Foreskin fibroblast (primary cell): ENCODE measurements at places on chromosomes 2 and 18.

GRCh38 chr18:79855147-79855933, 57.6 kb downstream of the KCNG2 start:
- no peak for DNase-seq

GRCh38 chr18:72834731-72835130, 33.1 kb downstream of the NETO1 start:
- no peak for DNase-seq

- no peak for DNase-seq
These were observed 29.3 kb downstream of the CD8B2 start for GRCh38 chr2:106516436-106516835.

- DNase-seq = no peak
These were observed 45.3 kb downstream of the CHRNA1 start for GRCh38 chr2:174719016-174719415.

GRCh38 chr2:105438104-105438929, 39.5 kb upstream of the FHL2 start:
- DNase-seq = peak; percentile 20

DNA sequence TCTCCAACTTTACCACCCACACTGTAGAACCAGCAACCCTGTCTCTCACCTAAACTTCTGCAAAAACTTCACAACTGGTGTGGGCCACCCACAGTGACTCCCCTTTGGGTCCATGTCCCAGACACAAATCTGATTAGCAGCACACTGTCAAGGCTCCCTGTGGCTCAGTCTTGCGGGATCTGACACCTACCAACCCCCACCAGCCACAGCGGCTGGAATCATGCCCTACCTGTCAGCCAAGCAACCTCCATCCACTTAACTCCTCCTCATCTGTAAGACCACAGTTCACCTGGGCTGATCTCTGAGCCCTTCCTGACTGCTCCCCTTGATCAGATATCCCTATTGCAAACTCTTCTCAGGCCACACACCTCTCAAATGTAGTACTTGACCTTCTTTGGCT, 14.6 kb downstream of the TCF4 start:
- DNase-seq = no peak

GRCh38 chr2:24920098-24920808, at the start of gene ADCY3:
ADCY3 (minus strand) TSS chr2:24920237; CDS start chr2:24918987, 1,250 bp downstream.
- peak; percentile 59 for DNase-seq

- no peak for DNase-seq
These were observed 78.2 kb downstream of the GBX2 start for GRCh38 chr2:236090027-236090382.

- DNase-seq = no peak
These were observed 215.3 kb downstream of the SEPTIN10 start for GRCh38 chr2:109398366-109399015.

DNA sequence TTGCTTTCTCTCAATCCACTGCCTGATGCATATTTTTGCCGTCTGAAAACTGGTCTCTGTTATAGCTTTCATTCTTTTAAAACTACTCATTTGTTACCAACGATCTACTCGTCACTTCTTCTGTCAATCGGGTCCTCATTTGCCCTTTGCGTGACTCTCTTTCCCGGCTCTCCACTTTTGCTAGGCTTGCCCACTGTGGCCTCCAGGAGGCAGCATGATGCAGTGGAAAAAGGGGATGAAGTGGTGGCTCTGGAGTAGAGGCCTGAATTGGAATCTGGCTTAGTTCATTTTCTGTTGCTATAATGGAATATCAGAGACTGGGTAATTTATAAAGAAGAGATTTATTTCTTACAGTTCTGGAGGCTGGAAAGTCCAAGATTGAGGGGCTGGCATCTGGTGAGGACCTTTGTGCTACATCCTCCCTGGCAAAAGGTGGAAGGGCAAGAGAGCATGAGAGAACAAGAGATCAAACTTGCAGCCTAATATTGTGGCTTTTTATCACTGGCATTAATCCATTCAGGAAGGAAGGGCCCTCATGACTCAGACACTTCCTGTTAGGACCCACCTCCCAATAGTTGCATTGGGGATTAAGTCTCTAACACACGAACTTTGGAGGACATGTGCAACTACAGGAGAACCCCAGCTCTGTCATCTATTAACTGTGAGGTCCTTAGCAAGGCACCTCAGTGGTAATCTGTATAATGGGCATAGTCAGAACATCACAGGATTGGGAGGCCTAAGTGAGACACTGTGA, 15.4 kb downstream of the GDF7 start:
- DNase-seq = no peak

DNA sequence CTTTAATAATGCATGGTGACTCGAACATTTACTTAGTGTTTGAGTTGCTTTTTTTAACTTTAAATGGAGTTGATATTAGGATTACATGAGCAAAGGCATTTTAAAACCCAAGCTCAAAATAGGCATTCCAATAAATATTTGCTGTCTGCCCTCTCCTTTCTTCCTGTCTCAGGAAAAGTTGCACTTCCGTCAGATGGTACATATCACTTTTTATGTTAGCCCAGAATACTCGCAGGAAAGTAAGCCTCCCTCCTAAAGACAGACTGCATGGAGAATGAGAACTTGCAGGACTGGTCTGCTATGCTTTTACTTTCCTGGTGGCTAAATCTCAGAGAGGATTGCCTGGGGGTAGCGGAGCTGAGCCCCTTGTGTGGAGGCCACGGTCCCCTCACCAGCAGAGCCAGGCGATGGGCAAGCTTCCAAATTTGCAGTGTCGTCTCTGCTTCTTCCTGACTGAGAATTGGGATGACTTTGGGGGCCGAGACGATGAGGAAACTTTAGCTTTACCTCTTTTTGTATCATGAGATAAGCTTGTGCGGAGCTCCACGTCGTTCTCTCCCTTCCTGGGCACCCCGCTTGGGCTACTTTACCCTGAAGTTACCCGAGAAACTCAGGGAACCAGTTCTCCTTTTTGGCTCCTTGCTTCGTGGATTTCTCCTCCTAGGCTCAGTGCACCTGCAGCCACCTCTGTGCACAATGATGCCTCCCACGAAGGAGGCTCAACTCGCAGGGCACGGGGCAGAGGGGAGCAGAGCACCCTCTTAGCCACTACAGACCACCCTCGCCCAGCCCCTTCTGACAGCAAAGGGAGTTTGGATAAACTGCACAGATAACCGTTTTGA, 223.3 kb downstream of the SH3RF3 start:
- DNase-seq = no peak

GRCh38 chr2:66436581-66437001, 1.7 kb downstream of the MEIS1 start:
- DNase-seq = no peak

GRCh38 chr2:3523551-3524041, 4.3 kb upstream of the ADI1 start:
- DNase-seq = peak; percentile 62

DNA sequence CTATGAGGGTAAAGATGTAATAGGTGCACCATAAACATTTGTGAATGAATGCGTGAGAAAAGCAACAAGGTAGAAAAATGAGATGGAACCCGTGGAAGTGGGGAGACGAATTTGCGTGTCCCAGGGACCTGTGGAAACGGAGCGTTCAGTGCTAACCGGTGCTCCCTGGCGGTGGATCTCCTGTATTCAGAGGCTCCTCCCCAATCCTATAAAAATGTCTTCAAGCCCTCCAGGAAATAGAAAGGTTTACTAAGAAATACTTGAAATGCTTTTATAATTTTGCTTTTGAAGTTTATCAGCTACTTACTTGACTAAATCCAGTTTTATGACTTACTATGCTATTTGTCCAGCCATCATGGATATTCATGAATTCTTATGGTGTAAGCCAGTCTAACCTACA, 62.8 kb upstream of the RBM44 start:
- no peak for DNase-seq

DNA sequence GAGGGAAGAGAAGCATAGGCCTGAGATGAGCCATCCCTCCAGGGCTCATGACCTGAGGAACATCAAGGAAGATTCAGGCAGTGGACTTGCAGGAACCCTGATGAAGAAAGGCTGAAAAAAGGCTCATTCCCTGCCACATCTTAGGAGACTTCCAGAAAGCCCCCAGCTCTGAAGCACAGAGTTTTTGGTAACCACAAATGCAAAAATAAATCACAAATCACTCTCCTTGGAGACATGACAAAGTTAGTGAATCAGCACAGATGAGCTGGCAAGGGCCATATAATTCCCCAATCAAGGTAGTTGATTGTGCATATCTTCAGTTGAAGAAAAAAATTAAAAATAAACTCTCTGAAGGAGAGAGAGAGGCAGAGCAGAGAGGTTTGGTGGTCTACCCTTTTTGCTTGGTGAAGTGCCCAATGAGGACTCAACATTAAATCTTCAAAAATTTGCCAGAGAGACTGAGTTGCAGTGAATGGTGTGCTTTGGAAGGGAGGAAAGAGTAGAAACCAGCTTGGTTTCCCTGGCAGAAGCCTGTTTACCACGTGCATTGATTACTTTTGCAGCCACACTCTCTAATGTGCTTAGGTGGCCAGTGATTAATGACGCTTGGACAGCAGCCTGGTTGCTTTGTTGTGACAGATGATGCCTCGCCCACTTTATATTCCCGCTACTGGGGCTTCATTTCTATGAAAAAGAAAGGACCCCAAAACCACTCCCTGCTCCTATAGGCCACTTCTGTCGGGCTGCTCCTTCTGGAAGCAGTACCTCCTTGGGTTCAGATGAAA, 257.4 kb upstream of the SLC14A2 start:
- DNase-seq = no peak

- no peak for DNase-seq
These were observed 95.1 kb downstream of the SMAD7 start for GRCh38 chr18:48855422-48856377.

GRCh38 chr2:1655461-1655860, 88.9 kb downstream of the PXDN start:
- DNase-seq = no peak

GRCh38 chr2:42804338-42804737, 12.0 kb upstream of the HAAO start:
- peak; percentile 80 for DNase-seq

DNA sequence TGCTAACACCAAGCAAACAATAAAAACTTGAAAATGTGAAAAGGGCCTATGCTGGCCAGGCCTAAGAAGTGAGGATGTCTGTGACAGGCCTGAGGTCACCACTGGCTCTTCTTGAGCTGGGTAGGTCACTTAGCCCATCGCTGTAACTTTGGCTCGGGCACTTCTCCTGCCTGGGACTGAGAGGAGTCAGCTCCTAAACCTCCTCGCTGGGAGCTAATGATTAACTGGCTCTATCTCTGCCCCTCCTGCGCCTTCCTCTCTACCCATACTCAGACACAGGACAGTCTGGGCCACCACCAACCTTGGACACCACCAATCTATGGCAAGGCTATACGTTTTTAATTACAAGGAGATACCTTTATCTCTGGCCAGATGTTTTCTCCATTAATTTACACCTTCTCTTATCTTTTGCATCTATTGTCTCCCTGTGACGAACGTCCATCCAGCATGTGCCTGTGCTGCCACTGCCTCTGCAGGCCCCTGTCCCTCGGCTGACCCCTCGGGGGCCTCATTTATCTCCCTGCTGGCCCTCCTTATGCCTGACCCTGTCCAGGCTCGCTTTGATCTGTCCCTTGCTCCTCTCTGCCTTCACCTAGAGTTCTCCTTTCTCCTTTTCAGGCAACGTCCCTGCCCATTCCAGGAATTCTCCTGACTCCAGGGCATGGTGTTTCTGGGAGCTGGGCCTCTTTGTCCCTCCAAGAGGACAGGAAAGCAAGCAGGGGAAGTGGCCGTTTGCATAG, 149.1 kb upstream of the GATA6 start:
- no peak for DNase-seq

DNA sequence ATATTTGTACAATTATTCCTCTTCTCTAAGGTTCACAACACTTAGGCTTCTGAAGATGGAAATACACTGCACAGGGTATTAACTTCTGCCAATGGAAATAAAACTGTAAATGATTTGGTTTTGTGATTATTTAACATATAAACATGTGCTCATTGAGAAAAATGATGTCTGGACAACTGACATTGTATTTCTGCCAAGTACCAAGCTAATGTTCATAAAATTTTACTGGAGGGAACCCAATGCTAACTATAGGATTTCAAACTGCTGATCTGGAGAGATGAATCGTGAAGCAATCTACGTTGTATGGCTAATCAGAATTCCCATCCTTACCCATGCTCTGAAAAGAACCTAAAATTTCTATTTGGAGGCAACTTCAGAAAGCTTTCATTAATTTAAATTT, 279.7 kb downstream of the NRXN1 start:
- DNase-seq = no peak

- no peak for DNase-seq
These were observed 2.6 kb upstream of the ZFP36L2 start for GRCh38 chr2:43228756-43229659.

- no peak for DNase-seq
These were observed 79.5 kb upstream of the CTDP1 start for GRCh38 chr18:79600141-79600540.

GRCh38 chr18:59451963-59452362, 92.9 kb upstream of the LMAN1 start:
- no peak for DNase-seq

- DNase-seq = peak; percentile 59
These were observed 11.0 kb downstream of the CYP1B1 start for GRCh38 chr2:38064801-38065501.

DNA sequence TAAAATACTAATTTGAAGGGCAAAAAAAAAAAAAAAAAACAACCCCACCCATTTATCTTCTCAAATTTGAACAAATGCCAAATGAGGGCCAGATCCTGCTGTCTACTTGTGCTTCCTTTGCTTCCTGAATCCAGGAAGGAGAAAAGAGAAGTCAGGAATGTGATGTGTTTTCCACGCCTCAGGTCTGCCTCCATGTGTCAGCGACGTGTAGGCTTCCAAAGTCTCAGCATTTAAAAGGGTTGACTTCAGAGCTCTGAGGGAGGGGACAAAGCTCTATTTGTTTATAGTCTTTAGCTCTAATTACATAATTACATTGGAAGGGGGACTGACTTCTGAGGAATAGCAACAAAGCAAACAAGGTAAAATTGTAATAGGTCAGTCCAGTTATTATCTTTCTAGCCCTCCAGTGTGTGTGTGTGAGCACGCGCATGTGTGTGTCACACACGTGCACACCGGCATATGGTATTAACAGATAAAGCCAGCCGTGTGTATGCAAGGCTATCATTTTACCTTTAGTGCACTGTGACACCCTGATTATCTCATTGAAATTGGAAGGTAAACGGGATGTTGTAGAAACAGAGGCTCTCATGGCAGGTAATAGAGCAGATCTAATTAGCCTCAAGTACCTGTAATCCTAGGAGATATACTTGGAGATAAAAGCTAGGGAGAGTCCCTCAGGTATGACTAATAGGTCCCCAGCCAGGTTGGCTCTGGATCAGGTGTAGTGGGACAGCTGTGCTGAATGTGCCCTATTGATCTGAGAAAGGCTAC, 911.4 kb upstream of the ZEB2 start:
- DNase-seq = no peak

DNA sequence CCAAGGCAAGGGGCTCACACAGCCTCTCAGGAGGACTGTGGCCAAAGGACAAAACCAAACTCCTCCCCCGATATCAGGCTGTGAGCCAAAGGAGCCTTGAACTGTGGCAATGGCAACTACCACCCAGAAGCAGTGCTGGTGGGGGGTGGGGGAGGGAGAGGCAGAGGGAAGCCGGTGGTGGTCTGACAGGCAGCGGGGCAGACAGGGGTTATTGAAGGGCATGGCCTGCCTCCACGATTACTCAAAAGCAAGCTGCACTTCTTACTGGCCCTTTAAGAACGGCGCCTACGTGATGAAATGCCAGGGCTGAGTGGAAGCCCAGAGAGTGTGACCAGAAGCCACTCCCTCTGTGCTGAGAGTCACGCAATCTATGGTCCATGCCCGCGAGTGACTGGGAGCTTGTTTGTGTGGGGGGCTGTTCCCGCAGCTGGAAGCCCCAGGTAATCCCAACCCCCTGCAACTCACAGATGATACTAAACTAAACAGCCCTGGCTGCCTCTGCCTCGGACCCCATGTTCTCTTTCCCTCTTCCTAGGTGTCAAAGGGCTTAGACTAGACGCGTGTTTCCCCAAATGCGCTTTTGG, 128.2 kb upstream of the CXCR4 start:
- no peak for DNase-seq

- DNase-seq = no peak
These were observed 84.2 kb upstream of the FAM136A start for GRCh38 chr2:70385966-70386595.
